Fibroblast of skin of scalp (primary cell): ENCODE measurements at places on chromosomes 12 and 14.

GRCh38 chr12:121600702-121601336 lies 20.0 kb upstream of the KDM2B start:
- no peak for DNase-seq

DNA sequence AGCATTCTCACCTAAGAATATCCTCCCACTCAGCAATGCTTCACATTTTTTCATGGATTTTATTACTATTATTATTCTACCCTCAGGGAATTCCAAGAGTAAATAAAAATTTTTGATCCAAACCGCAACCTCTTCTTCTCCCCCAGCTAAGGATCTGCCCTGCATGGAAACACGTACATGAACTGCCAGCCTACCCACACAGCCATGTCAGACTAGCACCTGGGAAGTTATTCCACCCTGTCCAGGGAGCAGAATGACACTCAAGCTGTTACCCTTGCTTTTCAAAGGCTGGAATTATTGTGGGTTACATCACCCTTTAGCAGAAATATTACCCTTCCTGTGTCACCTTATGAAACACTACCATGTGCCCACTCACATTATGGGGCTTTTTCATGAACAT lies 227.3 kb upstream of the USP15 start:
- no peak for DNase-seq

- DNase-seq = no peak
Observed at GRCh38 chr12:108969622-108970021, 51.2 kb downstream of the SVOP start.

GRCh38 chr14:97726676-97727075 lies 929.5 kb downstream of the VRK1 start:
- DNase-seq = no peak

DNA sequence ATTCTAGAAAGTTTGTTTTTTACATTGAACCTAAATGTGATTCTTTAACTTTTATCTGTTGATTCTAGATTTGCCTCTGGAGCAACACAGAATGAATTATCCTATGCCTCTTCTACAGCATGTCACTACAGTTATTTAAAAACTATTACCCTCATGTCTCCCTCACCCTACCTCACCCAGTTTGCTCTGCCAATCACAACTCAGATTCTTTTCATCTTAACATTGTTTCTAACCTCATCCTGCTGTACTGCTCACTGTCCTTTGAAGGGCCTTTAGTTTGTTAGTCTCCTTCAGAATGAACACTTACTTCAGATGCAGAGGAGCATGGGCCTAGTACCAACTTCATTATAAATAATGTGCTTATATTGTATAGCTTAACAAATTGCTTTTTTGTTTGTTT lies 21.5 kb downstream of the YLPM1 start:
- DNase-seq = no peak

DNA sequence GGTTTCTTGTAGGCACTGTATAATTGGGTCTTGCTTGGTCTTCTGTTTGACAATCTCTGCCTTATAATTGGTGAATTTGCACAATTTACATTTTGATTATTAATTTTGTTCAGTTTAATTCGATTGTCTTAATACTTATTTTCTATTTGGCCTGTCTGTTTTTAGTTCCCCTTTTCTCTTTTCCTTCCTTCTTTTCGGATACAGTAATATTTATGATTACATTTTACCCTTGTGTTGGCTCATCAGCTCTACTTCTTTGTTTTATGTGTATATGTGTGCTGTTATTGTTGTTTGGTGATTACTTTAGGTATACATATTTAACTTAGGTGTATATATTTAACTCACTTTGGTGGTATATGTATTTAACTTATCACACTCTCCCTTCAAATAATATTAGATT lies 12.8 kb upstream of the BEGAIN start:
- no peak for DNase-seq

DNA sequence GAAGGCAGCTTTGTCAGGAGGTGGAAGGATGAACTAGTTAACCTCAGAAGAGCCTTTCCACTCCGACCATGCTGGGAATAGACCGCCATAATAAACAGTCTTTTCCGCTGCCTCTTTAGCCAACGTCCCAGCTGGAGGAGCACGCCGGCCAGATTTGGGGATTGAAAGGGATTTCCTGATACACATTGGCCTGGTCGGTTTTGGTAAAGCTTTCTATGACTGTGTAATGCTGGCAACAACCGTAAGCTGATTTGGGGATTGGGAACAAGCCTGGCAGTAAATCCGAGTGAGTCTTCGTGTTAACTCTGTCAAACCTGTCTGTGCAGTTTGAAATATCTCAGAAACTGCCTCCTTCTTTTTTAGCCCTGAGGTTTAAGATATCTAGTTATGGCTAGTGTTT lies 87.0 kb downstream of the DAD1 start:
- no peak for DNase-seq

GRCh38 chr12:89960011-89960507 lies 251.4 kb upstream of the ATP2B1 start:
- DNase-seq = no peak

GRCh38 chr12:12985817-12986408 lies 14.2 kb downstream of the HEBP1 start:
- DNase-seq = no peak
